ENCODE measurements at places on chromosomes 4 and X.

- DNase-seq: no peak
These were observed 3.2 kb upstream of the CCKAR start for GRCh38 chr4:26493461-26493860.

DNA sequence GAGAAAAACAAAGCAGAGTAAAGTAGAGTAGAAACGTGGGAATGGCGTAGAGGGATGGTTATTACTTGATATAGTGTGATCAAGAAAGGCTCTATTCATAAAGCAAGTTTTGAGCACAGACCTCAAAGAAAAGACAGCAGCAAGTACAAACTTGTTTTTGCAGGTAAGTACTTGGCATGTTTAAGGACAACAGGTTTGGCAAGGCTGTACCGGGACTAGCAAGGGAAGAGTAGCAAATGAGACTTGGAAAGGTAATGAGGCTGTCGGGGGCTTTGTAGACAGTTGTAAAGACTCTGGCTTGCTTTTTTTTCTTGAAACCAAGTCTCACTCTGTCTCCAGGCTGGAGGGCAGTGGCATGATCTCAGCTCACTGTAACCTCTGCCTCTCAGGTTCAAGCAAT is 40.9 kb downstream of the NEK1 start:
- no peak for DNase-seq

- DNase-seq: no peak
These were observed 65.6 kb downstream of the SPINK2 start for GRCh38 chr4:56755901-56756300.

GRCh38 chrX:149641432-149641831 is 9.8 kb upstream of the TMEM185A start:
- no peak for DNase-seq
